Stimulated activated CD8-positive, alpha-beta memory T cell treated with anti-CD3 and anti-CD28 coated beads, Interleukin-7, amount 100 ng/mL, for 24 hours (primary cell): ENCODE measurements at places on chromosomes 3 and 15.

GRCh38 chr15:63586790-63587189 lies 10.4 kb upstream of the FBXL22 start:
- no peak for DNase-seq

DNA sequence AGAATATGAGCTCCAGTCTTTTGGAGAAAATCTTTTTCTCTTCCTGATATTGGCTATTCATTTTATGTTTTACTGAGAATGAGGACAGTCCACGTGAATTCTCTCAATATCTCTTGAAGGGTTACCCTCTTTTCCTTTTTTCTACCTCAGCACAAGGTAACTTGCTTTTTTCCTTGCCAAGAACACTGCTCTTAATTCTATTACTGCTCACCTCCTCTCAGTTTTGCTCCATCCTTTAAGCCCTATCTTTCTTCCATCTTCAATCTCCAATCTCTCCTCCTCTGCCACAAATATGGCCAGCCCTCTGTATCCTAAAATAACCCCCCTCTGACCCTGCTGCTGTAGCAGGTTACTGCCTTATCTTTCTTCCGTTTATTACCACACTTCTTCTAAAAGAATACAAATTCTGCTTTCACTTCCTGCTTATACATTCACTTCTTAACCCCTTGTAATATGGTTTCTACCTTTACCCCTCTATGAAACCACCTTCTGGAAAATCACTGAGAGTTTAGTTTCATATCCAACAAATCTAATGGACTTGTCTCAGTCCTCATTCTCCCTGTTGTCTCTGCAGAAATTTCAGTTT lies 89.0 kb downstream of the NFKBIZ start:
- DNase-seq: no peak

GRCh38 chr3:158748237-158748828 lies 16.1 kb upstream of the RARRES1 start:
- no peak for DNase-seq

- DNase-seq: no peak
Observed at GRCh38 chr15:66839506-66840112, 137.6 kb downstream of the SMAD6 start.

- no peak for DNase-seq
Observed at GRCh38 chr15:69973102-69973714, 124.5 kb downstream of the TLE3 start.

DNA sequence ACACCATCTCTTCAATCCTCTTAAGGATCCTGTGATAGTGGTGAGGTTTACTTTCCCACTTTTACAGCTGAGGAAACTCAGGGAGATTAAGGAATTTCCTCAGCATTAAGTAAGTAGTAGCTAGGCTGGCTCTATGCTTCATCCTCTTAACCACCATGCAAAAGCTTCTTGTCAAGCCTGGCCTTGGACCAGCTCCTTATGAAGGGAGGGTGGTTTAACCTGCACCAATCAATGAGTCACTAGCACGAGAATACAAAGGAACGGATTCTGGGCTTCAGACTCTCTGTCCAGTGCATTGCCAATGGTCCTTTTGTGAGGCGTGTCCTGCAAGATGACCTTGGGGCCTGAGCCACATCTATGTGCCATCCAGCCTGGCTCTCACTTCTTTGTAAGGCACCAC lies 202.0 kb upstream of the CFAP20DC start:
- no peak for DNase-seq

DNA sequence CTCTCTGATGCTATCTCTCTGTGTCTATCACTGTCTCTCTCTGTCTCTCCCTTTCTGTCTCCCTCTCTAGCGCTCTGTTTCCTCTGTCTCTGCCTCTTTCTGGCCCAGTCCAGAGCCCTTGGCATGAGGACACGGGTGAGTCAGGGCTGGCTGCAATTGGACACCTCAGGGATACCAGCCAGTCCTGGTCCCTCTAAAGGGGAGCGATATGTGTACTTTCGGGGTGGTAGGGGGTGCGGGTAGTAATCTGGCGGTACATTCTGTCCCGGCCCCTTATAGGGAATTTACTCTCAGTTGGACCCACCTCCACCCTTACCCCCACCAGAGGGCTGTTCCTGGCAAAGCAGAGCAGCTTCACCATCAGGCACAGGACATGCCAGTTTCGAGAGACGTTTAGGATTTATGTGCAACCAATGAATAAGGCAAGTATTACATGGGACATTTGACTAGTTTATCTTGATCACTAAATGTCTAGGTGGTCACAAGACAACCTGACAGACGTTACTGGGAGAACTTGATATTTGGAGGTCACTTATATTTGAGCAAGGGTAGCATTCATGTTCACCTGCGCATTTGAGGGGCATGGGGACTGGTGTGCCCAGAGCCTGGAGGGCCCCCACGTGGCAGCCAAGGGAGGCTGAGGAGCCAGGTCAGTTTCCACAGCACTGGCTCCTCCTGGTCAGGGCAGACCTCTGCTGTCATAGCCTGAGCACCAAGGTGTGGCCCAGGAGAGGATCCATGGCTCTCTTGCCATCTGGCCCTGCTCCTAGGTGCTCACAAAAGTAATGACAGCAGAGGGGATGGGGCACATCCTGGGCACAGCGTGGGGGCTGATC lies 256.1 kb downstream of the PLCL2 start:
- DNase-seq: no peak

DNA sequence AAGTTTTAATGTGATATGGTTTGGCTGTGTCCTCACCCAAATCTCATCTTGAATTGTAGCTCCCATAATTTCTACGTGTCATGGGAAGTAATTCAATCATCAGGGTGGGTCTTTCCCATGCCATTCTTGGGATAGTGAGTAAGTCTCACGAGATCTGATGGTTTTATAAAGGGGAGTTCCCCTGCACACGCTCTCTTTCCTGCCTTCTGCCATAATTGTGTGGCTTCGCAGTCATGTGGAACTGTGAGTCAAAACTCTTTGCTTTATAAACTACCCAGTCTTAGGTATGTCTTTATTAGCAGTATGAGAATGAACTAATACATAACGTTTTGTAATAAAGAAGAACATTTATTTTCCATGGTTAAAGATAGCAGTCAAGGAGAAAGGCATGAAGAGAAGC lies 39.2 kb upstream of the GOLIM4 start:
- DNase-seq: no peak

DNA sequence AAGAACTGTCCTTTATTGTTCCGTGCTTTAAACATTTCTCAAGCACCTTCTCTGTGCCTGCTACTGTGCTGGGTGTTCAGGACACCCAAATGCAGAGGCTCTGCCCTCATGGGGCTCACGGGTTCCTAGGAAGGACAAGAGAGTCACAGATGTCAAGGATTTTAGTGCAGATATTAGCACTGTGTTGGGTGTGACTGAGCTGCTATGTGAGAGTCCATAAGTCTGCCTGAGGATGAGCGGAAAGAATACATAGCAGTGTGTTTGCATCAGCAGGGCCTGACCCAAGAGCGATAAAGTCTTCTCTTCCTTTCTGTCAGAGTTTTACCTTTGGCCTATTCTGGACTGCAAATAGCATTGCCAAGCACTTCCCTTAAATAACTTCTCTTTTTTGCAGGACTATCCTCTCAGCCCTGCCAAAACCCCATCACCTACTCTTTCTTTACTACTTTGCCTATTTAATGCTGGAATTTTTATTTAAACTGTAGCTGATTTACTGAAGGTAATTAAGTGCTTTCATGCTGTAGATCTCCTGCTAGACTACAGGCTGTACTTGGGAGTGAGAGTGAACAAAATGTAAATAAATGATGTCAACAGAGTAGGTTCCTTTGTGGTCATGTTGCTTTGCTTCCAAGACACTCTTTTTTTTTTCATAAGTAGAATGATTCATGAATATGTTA lies 459.4 kb upstream of the TPRG1 start:
- no peak for DNase-seq

- no peak for DNase-seq
Observed at GRCh38 chr3:160225176-160226025, at the start of gene C3orf80. Gene C3orf80, plus strand, starts transcription at chr3:160225422. Its CDS starts 214 bp downstream, at chr3:160225636.

GRCh38 chr3:169232863-169233262 lies 430.6 kb downstream of the MECOM start:
- DNase-seq: no peak

DNA sequence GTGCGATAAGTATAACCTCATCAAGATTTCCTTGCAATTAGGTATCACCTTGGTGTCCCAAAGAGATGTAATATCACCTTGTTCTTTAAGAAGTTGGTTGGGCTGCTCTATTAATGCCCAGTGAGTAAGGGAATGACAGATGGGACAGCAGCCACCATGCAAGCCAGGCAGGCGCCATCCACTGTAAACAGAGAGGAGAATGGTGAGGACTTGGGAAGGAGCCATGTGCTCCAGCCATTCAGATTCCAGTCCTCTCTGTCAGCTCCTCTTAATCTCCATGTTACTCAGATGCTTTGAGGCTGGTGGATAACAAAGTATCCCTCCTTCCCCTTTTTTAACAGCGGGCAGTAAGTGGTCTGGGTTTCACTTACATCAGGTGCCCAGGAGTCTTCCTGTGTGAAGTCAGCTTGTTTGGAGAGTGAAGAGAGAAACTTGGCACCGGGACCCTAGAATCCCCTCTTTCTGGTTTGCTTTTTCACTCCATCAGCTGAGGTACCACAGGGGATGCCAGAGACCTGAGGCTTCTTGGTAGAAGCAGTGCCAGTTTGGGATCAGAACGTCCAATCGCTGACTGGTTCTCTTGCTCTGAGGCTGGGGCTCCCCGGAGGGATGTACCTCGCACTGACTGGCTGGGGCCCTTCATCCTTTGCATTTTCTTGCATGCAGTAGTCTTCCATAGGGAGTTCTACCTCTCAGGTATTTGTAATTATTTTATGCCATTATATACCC lies 29.5 kb downstream of the SLCO3A1 start:
- no peak for DNase-seq

- DNase-seq: no peak
Observed at GRCh38 chr3:71066356-71066755, 517.2 kb downstream of the FOXP1 start.
